ENCODE measurements at places on chromosomes 13 and 19.

DNA sequence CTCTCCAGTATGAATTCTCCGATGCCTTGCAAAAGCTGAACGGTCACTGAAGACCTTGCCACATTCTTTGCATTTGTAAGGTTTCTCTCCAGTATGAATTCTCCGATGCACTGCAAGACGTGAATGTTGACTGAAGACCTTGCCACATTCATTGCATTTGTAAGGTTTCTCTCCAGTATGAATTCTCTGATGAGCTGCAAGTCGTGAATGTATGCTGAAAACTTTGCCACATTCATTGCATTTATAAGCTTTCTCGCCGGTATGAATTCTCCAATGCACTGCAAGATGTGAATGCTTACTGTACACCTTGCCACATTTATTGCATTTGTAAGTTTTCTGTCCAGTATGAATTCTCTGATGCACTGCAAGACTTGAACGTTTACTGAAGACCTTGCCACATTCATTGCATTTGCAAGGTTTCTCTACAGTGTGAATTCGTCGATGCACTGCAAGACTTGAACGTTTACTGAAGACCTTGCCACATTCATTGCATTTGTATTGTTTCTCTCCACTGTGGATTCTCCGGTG lies 20.0 kb upstream of the ZNF841 start:
- DNase-seq, result no peak

- DNase-seq, result no peak
Observed at GRCh38 chr19:17455308-17456123, 5.2 kb downstream of the NXNL1 start.

DNA sequence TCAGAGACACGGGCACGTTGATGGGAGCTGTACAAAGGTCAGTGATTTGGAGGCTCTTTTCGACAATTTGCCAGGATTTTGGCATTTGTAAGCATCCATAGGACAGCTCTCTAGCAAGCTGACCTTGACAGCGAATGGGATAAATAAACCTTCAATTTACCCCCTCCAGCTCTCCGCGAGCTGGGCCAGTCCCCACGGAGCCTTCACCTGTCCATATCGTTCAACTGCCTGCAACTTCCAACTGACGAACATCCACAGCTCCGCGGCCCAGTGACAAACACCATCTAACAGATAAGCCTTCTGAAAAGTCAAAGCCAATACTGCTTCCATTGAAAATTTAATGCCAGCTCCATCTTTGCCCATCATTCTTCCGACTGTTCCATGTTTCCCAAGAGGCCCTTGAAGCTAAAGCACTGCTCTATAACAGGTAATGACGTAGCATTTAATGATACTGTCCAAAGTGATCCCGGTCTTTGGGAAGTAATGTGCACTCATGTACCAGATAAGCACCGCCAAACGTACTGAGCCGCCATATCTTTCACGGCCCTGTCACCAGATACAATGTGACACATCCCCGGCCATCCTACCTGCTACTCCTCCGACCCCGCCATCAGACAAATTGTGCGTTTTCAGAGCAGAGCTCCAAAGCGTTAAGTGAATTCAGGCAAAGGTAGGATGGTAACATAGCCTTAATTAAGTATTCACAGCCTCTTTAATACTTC lies 365.3 kb upstream of the ZNF507 start:
- DNase-seq, result no peak

DNA sequence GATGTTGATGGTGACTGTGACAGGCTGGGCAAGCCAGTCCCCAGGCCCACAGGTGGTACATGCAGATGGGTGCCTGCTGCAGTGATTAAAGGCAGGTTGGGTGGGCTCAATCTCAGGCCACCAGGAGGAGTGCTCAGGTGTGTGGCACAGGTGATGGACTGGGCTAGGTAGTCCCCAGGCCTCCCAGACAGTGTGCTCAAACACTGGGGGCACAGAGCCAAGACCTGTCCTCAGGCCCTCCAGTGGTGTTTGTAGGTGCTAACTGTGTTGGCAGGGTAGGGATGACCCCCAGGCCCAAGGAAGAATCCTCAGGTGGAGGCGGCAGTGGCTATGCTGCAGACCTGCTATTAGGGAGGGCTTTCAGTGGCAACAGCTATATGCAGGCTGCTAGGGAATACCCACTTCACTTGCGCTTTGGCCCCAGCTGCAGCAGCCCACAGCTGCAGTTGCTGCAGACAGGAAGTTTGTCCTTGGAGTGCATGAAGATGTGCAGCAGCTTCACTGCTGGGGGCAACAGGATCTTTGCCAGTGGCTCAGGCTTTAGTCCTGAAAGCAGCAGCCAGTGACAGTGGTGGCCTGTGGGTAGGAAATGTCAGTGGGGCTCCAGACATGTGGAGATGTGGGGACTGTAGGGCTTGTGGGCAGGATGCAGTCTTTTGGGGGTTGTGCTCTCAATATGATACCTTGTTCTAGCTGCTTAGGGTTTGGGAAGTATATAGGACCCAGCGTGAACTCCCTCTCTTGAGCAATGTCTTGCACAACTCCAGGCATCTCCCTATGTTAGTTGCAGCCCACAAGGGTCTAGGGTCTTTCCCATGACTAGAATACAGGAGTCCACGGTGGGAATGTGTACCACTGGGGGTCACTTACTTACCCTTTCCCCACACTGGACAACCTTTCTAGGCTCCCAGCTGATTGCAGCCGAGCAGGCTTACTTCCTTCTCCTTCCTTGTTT lies 54.1 kb upstream of the MLNR start:
- DNase-seq, result no peak

GRCh38 chr13:64688893-64689677 lies 2541.1 kb downstream of the PCDH9 start:
- no peak for DNase-seq

DNA sequence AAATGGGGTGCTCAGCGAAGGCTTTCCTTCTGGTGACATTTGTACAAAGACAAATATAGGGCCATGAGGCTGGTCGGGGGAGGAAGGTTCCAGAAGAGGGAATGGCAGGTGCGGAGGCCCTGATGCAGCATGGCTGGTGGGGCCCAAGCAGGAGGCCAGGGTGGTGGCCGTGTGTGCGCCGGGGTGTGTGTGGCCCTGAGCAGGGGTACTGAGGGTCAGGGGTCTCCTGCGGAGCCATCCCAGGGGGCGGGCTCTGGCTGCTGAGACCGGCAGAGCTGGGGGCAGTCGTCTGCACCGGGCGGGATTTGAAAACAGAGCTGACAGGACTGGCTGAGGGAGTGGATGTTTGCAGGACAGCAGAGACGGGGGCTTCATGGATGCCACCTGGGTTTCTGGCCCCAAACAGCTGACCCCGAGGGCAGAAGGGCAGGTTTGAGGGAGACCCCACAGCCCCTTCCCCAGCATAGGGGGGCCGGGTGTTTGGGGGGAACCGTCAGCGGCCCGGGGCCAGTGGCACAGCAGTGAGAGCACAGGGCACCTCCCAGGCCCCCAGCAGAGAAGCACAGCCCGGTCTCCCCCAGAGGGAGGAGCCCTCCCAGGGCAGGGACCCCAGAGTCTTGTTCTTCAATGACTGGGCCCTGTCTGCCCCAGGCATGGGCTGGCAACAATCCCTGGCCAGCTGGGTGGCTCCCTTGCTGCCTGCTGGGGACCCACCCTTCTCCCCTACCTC lies 11.4 kb downstream of the PIAS4 start:
- DNase-seq, result no peak

DNA sequence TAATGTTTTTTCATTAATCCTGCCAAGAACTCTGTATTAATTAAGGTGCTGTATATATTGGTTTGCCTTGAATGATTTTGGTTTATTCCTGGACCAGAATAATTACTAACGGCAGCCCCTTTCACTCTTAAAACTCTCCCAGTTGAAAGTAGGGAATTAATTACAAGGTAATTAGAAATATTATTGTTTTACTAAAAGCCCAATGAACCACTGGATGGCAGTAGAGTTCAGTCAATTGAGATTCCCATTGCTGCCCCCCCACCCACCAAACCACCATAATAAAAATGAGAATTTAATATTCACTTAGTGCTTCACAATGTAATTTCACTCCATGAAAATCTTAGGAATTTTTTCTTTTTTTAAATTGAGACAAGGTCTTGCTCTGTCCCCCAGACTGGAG lies 13.7 kb downstream of the WBP4 start:
- peak; percentile 4 for DNase-seq

DNA sequence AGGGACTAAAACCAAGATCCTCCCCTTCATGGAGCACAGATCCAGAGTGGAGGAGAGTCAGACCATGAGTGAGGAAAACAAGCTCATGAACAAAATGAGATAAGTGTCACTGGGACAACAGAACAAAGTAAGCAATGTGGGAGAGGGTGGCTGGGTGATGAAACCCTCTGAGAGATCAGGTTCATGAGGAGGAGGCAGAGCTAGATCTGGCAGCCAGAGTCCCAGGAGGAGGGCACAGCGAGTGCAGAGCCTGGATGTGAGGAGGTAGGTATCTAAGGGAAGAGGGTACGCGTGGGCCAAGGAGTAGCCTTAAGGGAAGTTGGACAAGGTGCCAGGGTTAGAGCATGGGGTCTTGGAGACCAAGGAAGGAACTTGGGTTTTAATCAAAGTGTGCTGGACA lies 1311.9 kb downstream of the UQCRFS1 start:
- no peak for DNase-seq

GRCh38 chr19:12580180-12580694 lies 29.0 kb upstream of the ZNF564 start:
- no peak for DNase-seq

GRCh38 chr19:2744113-2744512 lies 4.3 kb upstream of the SLC39A3 start:
- no peak for DNase-seq

GRCh38 chr13:97879646-97880310 lies 73.7 kb upstream of the IPO5 start:
- DNase-seq, result no peak

- no peak for DNase-seq
Observed at GRCh38 chr13:75368167-75368566, 113.8 kb downstream of the TBC1D4 start.

GRCh38 chr19:6772866-6773322 lies 386 bp downstream of the VAV1 start:
- DNase-seq, result no peak

GRCh38 chr13:26128676-26129075 lies 76.9 kb upstream of the SHISA2 start:
- DNase-seq, result no peak

- no peak for DNase-seq
Observed at GRCh38 chr19:7858109-7858770, 15.9 kb downstream of the PRR36 start.

DNA sequence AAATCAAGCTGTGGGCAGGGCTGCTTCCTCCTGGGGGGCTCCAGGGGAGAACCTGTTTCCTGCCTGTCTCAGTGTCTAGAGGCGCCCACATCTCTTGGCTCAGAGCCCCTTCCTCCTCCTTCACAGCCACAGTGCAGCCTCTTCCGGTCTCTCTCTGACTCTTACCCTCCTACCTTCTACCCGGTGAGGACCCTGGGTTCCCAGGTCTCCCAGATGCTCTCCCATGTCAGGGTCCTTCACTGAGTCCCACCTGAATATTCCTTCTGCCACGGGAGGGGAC lies 153.1 kb downstream of the KDM4B start:
- DNase-seq, result no peak

- no peak for DNase-seq
Observed at GRCh38 chr13:75635101-75635827, 866 bp upstream of the LMO7 start.

- no peak for DNase-seq
Observed at GRCh38 chr19:44401139-44402115, at the start of gene ZNF285. Gene ZNF285, minus strand, starts transcription at chr19:44401608. Its CDS starts 4,395 bp downstream, at chr19:44397213.

GRCh38 chr13:52001120-52001731 lies 10.0 kb downstream of the ATP7B start:
- DNase-seq, result no peak

GRCh38 chr13:96779691-96780090 lies 214.6 kb downstream of the OXGR1 start:
- DNase-seq, result no peak

GRCh38 chr13:105611424-105611823 lies 924.0 kb downstream of the EFNB2 start:
- no peak for DNase-seq

DNA sequence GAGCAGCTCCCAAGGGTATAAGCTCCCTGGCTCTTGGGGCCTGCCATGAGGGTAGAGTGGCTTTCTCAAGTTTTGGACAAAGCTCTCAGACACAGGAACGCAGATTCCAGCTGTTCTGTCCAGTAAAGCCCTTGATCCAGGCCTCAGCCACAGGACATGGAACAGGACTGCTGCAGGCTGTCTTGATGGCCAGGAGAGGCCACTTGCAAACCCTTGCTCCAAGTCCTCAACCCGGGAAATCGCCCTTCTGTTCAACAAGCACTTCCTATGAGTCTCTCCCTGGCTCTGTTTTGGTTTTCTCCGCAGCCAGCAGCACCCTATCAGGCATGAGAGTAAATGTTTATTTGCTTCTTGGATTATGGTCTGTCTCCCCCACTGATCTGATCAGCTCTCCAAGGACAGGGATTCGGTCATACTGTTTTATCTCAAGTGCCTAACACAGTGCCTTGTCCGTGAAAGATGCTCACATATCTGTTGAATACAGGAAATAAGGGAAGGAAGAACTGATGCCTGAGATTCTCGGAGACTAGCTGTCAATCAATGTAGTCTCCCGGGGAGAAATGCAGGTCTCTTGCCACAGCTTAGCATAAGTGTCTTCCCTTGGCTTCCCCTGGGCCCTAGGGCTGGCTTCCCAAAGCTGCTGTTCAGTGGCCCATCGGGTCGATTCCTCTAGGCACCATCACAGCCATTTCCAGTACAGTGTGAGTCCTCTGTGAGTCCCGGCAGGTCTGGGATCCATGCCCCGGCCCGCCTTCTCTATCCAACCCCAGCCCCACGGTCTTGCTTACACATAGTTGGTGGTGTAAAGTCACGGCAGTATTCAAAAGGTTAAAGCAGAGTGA lies 90.8 kb downstream of the TSHZ3 start:
- DNase-seq, result no peak

GRCh38 chr19:4057931-4058692 lies 8.6 kb downstream of the ZBTB7A start:
- DNase-seq, result no peak

- no peak for DNase-seq
Observed at GRCh38 chr13:34583181-34583580, 358.9 kb upstream of the NBEA start.

GRCh38 chr13:37690361-37690760 lies 91.8 kb upstream of the POSTN start:
- no peak for DNase-seq

- no peak for DNase-seq
Observed at GRCh38 chr13:98598043-98598442, 21.1 kb upstream of the STK24 start.

GRCh38 chr13:21402586-21403307 lies 56.4 kb downstream of the ZDHHC20 start:
- DNase-seq, result no peak

- no peak for DNase-seq
Observed at GRCh38 chr19:41249707-41250423, 14.3 kb upstream of the HNRNPUL1 start.

DNA sequence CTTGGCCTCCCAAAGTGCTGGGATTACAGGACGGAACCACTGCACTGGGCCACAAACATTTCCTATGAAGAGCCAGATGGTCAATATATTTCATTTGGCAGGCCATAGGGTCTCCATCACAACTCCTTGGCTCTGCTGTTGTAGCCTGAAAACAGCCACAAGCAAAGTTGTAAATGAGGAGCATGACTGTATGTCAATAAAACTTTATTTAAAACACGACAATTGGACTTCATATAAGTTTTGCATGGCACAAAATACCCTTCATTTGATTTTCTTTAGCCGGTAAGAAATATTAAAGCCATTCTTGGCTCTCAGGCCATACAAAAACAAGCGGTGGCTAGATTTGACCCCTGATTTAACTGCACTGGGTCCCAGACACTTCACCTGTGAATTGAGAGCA lies 3.1 kb upstream of the FPR1 start:
- DNase-seq, result no peak
